ENCODE measurements at places on chromosomes 5 and 9.

DNA sequence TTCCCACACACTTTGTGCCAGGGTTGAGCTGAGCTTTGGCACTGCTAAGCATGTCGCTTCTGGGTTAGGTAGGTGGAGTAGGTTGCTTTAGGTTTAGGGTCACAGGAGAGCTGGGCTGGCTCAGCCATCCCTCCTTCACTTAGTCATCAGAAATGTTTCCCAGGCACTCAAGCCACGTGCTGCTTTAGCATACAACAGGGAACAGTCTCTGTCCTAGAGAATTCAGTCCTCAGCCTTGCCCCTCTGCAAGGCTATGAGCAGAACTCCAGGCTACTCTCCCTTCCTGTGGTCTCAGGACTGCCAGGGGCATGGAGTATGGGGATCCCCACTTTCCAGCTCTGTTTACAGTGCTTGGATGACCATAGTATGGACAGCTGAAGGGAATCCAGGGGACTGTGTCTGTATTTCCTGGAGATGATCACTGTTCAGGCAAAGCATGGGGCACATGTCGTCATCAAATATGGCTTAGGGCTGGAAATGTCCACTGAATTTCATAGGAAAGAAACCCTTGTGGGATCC lies 7.5 kb upstream of the ANKRD33B start:
- DNase-seq = no peak

DNA sequence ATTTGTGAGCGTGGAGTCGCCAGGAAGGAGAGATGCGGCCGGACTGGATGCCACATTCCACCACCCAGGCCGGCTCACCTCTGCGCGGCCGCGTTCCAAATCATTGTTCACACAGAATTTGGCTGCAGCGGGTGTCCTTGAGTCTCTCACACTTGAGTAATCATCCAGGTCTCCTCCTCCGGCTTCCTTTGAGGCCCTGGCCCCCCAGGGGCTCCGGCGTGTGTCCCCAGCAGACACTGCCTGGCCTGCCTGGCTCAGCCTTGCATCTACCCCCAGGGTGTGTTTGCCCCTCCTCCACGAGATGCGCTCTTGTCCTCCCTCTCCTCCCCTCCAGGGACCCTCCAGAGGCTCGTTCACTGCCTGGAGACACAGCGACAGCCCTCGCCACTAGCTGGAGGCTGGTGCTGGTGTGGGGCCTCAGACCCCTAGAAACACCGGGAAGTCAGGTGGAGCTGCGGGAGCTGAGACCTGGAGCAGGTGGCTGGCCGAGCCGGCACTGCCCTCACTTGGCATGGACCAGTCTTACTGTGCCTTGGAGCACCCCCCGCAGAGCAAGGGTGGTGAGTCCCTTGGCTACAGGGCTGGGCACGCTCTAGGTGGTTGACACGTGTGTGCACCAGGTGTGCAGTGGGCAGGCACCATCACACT lies 7.0 kb upstream of the SLC9A3 start:
- no peak for DNase-seq

- no peak for DNase-seq
Observed at GRCh38 chr5:94621763-94622162, 3.3 kb downstream of the SLF1 start.

GRCh38 chr9:114571391-114571790 lies 16.2 kb upstream of the ATP6V1G1 start:
- no peak for DNase-seq

DNA sequence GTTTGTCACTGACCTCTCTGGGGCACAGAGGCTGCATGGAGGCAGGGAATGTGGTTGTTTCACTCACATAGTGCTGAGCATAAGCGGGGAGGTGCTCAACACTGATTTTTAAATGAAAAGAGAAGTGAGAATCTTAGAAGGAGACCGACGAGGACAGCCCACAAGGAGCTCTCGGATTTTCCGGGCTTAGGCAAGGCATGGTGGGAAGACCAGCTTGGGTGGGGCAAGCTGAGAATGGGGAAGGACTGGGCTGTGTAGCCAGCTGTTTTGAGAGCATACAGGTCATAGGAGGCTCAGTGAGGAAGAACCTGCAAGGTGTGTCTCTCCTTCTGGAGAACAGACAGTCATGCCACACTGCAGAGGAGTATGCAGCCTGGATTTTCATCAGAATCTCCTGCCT lies 86.0 kb upstream of the TNFSF8 start:
- no peak for DNase-seq

- DNase-seq = no peak
Observed at GRCh38 chr5:18333841-18334240, 699.6 kb downstream of the TAF11L14 start.
